D721Med (cell line): ENCODE measurements at places on chromosomes 2 and 18.

- no peak for DNase-seq
Measured at GRCh38 chr18:68121826-68122225, 593.1 kb downstream of the TMX3 start.

DNA sequence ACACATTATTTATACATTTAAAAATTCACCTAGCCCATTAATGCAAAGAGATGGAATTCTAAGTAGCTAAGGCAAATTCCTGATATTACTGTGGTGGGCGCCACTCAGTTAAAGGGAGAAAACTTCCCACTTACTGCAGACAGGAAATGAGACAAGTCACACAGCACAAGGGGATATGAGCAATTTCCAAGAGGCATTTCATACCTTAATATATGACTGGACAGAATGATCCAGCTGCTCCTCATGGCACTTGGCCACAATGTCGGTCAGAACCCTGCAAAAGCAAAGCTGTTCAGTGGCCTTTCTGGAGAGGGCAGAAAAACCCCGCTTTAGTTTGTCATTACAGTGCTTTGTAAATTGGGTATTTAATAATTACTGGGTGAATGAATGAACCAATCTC is 121.4 kb upstream of the CCDC195 start:
- no peak for DNase-seq

- no peak for DNase-seq
Measured at GRCh38 chr2:128028668-128029054, 802 bp upstream of the SAP130 start.

DNA sequence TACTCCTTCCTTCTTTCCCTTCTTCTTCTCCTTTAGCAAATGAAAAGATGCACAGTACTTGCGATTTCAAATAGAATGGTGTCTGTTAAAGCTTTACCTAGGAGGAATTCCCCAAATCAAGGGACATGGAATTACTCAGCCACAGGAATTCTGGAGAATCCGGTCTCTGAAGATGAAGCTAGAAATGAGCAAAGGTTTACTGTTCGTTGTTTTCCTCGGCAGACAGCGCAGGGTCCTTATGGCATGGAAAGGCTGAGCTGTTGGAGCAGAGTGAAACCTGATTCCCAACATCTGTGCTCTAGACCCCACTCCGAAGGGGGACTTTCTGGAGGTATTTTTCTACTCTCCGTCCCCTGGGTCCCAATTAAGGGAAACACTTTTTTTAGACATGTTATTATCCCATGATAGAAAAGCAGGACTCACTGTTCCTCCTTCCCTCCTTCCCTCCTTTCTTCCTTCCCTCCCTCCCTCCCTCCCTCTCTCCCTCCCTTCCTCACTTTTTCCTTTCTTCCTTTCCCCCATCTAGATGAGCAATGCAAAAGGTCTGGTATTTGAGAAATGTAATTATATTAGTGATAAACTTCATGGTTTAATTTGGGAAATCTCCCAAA is 47.1 kb downstream of the CDCA7 start:
- DNase-seq: no peak

- no peak for DNase-seq
Measured at GRCh38 chr2:235940330-235940729, 227.9 kb downstream of the GBX2 start.

DNA sequence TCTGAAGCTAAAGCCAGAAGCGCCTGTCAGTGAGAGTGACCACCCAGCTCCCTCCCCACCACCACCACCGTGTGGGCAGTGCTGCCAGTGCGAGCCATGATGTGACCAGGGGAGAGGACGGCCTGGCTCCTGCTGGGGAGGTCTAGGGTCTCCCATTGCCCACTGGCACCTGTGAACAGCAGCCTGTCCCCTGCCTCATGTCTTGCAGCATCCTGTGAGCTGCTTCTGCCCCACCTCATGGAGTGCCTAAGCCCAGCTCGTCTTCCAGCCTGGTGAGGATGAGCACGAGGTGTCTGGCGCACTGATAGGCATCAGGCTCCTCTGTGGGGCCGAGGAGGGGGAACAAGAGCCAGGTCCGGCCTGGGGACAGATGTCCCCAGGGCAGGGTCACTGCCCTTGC is 61.4 kb downstream of the FAM168B start:
- no peak for DNase-seq

DNA sequence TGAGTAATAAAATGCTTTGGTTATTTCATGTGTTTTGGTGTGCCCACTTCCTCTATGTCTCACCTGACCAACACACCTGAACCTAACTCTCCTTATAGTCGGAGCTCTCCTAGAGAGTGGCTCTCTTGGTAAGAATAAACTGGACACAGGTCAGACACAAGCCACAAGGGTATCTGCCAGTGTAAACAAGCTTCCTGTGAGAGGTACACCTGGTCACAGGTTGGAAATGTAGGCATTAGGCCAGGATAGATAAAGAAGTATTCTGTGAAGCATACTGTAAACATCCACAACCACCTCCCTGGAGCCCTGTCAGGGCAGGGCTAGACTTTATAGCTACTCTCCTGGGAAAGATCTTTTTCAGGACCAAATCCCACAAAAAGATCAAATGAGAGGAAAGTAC is 69.4 kb downstream of the ZDBF2 start:
- no peak for DNase-seq

DNA sequence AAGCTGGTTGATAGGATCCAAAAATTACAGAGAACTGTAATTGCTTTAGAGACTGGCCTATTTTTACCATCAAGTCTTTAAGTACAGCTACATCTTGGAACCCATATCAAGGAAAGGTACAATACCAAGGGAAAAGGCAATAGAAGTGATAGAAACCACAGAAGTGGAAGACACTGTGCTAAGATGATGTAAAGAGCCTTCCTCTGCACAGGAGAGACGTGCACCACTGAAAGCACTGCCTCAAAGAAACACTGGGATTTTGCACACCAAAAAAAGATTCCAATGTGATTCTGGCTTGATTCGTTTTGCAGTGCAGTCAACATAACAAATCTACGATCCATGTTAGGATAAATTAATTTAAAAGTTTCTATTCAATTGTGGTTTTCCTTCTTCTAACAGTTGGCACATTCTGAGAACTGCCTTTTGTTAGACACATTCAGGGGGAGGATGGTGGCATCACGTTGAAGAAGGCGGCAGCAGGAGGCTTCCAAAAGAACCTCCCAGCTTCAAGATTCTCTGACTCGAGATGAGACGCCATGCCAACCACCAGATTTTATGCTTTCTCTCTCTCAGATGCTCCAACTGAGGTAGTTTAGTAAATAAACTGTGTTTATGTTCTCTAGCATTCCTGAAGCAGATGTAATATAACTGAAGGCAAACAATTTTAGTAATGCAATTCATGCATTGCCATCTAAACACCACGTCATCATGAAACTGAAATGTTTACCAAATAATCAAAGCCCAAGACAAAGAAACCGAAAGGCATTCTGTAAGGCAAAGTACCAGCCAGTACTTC is 102.9 kb downstream of the BCL2 start:
- DNase-seq: no peak
